ENCODE measurements at places on chromosomes 3 and 15.

- DNase-seq: no peak
These were observed 125.4 kb upstream of the MME start for GRCh38 chr3:154954757-154955156.

DNA sequence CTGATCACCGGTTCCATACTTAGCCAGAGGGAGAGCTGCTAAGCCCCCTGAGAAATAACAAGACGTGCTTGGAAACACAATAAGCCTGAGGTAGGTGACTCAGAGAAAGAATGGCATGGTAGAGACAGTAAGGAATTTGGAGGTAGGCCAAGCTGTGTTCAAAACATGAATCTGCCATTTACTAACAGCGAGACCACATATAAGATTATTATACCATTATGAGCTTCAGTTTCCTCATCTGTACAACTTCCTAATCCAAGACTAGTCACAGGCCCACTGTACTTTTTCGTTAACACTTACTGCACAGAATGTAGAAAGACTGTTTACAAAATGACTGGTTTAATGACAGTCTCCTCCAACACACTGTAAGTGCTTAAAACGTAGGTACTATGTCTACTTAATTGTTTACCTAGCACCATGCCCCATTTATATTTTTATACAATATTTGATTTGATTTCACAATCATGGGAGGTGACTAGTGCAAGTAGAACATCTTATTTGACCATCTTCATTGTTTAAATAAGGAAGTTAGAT lies 25.7 kb downstream of the ATOSA start:
- no peak for DNase-seq

GRCh38 chr3:65265942-65266590 lies 578.3 kb upstream of the ADAMTS9 start:
- no peak for DNase-seq

DNA sequence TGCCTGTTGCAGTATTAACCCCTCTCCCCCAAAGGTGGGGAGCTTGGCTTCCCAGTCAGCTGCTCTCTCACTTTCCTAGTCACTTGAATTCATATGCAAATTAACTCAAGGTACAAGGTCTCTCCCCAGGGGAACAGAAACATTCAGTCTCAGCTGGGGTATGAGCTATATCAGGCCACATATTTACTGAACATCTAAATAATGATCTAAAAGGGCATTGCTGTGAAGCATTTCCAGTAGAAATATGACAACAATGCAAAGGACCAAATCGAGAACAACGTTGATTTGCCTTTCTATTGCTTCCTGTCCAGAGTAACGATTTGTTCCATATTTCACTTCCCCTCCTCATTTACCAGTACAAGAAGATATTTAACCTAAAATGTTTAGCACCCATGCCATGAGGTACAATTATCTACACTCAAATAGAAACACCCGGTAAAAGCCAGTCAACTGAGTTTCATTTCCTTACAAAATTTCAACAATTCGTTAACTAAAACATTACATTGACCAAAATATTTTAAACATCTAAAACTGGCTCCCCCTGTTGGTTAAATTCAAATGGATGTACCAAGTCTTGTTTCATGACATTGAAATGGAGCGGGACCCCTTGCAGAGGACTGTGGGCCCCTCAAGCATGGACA lies 36.5 kb upstream of the KLHL6 start:
- no peak for DNase-seq

GRCh38 chr3:143847787-143848631 lies at the start of gene SLC9A9:
Gene SLC9A9 (minus strand): TSS chr3:143848468. CDS start chr3:143848322, 146 bp downstream.
- DNase-seq: no peak

DNA sequence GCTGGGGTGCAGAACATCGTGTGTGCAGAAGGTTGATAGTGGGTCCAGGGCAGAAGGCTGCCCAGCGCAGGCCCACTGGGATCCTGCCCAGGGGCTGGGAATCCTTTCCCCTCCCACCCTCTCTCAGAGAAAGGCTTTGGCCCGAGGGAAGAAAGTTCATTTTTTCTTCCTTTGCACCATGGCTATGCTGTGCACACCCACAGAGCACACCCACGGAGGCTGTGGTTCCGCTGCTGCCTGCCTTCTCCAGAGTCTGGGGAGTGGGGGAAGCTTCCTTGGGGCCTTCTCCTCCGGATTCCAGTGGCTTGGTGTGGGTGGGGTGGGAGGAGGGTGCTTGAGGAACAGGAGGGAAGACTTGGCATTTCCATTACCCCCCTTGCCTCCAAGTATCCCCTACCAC lies 7.0 kb upstream of the PRKCD start:
- no peak for DNase-seq

DNA sequence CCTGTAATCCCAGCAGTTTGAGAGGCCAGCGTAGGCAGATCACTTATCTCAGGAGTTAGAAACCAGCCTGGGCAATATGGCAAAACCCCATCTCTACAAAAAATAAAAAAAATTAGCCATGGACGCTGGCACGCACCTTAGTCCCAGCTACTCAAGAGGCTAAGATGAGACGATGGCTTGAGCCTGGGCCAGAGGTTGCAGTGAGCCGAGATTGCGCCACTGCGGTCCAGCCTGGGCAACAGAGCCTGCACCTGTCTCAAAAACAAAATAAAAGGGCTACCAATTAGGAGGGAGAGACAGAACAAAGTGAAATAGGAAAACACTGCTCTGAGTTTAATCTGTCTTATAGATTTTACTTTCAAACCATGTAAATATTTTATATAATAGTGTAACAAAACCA lies 33.8 kb downstream of the MSL2 start:
- DNase-seq: no peak

DNA sequence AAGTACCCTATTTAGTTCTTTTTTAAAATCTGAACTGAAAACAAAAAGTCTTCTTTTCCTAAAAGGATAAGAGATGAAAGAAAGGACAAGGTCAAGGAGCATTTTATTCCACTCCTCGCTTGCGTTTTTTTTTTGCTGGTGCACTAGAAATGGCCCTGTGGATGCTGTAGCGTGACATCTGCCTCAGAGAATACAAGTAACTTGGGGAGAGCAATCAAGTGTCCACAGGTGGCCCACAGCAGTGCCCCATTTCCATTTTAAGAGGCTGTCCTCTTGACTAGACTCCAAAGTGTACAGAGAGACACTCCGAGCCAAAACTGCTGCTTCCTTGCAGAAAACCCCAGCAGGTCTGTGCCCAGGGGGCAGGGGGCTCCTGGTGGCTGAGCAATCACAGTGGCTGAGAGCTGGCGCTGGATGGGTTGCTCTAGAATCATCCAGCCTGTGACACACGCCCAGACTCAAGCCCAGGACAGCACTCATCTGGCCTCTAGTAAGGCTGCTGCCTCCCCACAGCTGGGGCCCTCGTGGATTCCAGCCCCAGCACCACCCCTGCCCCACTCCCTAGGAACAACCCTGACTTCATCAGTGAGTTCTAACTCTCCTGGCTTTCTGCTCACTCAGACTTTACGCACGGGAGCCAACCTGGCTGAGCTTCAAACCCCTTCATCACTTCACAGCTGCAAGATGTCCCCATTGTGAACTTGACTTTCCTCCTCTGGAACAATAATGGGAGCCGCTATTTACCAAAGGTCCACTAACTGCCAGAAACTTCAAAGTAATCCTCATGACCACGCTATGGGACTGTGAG lies 71.1 kb upstream of the SPATA12 start:
- no peak for DNase-seq

DNA sequence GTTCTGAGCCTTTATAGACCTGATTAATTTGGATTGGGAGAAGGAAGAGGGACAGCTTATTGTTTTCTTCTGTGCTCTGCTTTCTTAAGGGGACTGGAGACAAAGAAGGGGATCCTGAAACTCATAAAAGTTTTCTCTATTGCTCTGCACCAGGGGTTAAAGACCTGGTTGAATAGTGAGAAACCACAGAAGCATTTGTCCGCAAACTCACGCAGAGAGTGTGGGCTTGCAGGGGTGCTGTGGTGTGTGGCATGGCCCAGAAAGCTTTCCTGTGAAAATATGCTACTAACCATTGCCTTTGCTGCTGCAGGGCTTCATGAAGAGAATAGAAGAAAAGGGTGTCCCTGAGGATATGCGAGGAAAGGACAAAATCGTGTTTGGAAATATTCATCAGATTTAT lies 73.1 kb upstream of the UMPS start:
- no peak for DNase-seq

DNA sequence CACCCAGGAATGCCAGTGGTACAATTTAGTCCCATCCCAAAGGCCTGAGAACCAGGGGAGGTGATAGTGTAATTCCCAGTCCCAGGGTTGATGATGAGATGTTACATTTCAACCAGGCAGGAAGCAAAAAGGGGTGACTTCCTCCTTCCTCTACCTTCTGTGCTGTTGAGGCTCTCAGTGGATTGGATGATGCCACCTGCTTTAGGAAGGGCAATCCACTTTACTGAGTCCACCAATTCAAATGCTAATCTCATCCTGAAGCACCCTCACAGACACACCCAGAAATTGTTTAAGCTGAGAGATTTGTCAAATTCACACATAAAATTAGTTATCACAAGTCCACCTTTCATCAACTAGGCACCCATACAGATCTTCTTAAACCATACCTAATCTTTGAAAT lies 418.5 kb upstream of the GOLIM4 start:
- DNase-seq: no peak

DNA sequence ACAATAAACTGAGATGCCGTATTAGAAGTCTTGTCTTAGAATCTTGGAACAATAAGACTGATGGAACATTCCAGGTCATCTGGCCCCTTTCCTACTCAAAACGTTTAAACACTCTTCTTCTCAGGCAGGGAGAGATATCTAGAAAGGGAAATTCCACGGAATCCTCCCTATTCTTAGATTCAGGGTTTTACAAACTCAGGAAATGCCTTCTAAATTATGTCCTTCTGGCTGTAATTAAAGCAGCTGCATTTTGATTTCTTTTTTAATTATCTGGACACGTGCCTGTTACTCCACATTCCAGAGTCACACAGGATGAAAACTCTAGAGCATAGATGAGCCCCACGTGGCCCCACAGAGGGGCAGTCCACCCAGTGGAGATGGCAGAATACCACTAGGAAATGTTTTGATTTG lies 41.5 kb upstream of the MTMR10 start:
- DNase-seq: no peak

GRCh38 chr15:77057072-77057471 lies 13.8 kb downstream of the TSPAN3 start:
- no peak for DNase-seq

DNA sequence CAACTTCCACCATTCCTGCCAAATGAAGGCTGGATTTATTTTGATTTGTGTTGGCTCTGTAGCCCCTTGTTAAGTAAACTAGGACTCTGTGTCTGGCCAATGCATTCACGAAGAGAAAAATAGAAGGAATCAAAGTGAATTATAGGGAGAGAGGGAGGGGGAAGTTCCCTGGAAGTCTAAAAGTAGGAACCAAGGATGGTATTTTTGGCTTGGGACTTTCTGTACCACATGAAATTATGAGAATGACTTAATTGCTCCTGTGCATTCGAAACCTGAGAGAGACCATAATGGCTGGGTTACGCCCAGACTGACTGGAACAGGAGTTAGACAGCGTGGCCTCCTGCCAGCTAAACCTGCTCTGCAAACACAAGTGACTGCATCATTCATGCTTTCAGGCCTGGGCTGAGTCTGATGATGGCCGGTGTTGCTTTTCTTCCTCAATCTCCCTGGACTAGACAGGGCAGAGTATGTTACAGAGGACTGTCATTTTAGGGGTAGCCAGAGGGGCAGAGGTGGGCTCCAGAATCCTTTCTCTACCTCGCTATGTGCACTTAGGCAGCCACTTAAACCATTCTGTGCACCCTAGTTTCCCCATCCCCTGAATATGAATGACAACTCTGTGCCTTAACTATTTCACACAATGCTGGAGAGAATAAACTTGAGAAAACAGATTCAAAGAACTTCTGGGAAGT lies 58.9 kb downstream of the MYO1E start:
- peak; percentile 87 for DNase-seq

DNA sequence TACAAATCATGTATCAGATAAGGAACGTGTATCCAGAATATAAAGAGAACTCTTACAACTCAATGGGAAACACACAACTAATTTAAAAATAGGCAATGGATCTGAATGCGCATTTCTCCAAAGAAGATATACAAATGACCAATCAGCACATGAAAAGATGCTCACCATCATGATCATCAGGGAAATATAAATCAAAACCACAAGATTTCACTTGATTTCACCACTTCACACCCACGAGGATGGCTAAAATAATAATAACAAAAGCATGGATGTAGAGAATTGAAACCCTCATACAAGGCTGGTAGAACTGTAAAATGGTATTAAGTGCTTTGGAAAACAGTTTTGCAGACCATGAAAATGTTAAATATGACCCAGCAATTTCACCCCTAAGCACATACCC lies 26.7 kb upstream of the SLC12A8 start:
- no peak for DNase-seq

GRCh38 chr3:53114412-53115074 lies 15.7 kb downstream of the RFT1 start:
- DNase-seq: no peak

GRCh38 chr3:172688588-172688987 lies 22.3 kb downstream of the NCEH1 start:
- DNase-seq: no peak

GRCh38 chr3:124772081-124772831 lies 42.0 kb downstream of the UMPS start:
- DNase-seq: no peak

DNA sequence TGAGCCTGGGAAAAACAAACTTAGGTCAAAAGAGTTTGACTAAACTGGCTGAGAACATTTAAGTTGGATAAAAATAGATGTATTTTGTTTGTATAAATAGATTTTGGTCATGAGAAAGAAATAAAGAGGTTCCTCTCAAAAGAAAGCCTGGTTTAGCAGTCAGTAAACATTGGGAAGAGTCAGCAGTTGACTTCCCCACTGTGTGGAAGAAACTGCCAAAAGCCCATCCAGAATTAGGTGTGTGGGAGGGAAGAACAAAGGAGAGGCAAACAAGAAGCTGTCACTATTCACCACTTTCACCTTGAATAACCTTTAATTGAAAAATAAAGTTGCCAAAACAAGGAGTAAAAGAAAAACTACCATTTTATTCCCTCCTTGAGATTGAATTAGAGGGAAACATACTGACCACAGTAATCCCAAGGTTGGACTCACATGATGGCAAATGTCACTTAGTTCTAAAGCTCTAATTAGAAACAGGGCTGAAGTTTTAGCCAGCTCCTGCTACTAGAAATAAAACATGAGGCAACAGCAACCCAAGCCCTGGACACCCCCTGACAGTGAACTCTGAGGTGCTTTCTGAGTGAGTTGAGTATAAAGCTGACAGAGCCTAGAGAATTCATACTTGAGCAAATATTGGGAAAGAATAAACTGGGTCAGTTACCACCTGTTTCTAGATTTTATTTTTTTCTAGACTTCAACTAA lies 139.3 kb downstream of the SERPINI1 start:
- DNase-seq: no peak

GRCh38 chr3:46163556-46164041 lies 44.5 kb downstream of the CCR1 start:
- DNase-seq: no peak

GRCh38 chr3:23073724-23074305 lies 129.3 kb upstream of the UBE2E2 start:
- DNase-seq: no peak

DNA sequence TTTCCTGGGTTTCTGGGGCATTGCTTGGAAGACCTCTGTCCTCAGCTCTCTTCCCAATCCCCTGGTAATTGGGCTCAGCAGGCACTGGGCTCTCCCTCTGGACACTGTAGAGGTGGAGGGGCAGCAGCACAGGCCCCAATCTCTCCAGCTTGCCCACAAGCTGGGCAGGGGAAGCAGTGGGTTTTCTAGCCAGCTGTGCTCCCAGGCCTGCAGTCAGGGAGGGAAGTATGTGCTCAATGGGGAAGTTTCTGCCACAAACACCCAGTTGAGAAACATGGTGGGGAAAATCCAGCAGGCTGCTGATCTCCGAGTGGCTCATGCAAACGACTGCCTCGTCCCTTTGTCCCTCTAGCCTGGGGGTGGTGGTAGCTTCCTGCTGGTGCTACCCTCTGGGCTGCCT lies 12.8 kb upstream of the RFT1 start:
- no peak for DNase-seq
